ENCODE measurements at places on chromosomes 5 and 9. TPM values are rescaled to one million over a fixed set of nuclear protein-coding genes. Genes with fewer than 3 reads are reported as not detected.
A peak's percentile ranks its signal among the peaks of the same experiment; 100 is the strongest.

GRCh38 chr9:27151693-27152404 lies 42.8 kb downstream of the TEK start:
- H3K27ac ChIP-seq: peak overlapping the region; percentile 28
- H3K36me3 ChIP-seq: peaks cover 25% of the 10 kb centered on the region
- no peak for DNase-seq
- peaks cover 61% of the 10 kb centered on the region for H3K4me1 ChIP-seq

- no peak overlapping the region for H3K27ac ChIP-seq
- no peaks in the 10 kb centered on the region for H3K27me3 ChIP-seq
- no peaks in the 10 kb centered on the region for H3K36me3 ChIP-seq
- no peak for DNase-seq
These were observed 13.7 kb upstream of the PSMB7 start for GRCh38 chr9:124428751-124429529.

DNA sequence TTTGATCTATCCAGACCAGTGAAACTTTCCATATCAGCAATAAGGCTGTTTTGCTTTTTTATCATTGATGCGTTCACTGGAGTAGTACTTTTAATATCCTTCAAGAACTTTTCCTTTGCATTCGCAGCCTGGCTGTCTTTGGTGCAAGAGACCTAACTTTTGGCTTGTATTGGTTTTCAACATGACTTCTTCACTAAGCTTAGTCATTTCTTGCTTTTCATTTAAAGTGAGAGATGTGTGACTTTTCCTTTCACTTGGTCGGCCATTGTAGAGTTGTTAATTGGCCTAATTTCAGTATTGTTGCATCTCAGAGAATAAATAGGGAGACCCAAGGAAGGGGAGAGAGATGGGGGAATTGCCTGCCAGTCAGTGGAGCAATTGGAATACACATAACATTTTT lies 26.4 kb upstream of the CMYA5 start:
- H3K27me3 ChIP-seq: no peaks in the 10 kb centered on the region
- no peaks in the 10 kb centered on the region for H3K4me1 ChIP-seq
- peaks cover 13% of the 10 kb centered on the region for H3K36me3 ChIP-seq
- H3K4me3 ChIP-seq: no peak overlapping the region
- no peak overlapping the region for H3K27ac ChIP-seq
- no peak for DNase-seq

DNA sequence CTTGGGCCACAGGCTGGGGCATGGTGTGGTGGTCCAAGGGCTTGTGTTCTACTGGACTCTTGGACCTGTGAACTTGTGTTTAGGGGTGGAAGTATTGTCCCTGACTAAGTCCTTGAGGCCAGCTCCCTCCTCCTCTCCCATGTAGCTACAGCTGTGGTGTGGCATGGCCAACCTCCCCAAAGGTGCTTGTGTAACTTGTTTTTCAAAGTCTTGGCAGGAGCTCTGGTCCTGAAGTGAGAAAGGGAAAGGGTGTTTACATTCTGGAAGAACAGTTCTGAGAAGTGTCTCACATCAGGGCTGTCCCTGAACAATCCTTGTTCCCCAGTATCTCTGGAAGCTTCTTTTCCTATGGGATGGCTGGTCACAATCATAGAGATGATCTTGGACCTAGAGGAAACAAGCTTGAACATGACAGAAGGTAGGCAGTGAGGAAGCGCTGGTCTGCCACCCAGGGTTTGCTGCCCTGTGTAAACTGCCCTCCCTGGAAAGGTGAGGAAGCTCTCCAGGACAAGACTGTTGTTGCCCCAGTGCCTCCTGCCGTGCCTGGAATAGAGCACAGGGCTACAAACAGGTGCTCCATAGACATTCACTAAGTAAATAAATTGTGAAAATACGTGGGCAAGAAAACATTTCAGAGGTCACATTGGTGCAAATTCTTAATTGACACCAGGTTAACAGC lies 64.6 kb upstream of the KLF9 start:
- peaks cover 2% of the 10 kb centered on the region for H3K4me1 ChIP-seq
- H3K27me3 ChIP-seq: no peaks in the 10 kb centered on the region
- no peak overlapping the region for H3K4me3 ChIP-seq
- no peak for DNase-seq

DNA sequence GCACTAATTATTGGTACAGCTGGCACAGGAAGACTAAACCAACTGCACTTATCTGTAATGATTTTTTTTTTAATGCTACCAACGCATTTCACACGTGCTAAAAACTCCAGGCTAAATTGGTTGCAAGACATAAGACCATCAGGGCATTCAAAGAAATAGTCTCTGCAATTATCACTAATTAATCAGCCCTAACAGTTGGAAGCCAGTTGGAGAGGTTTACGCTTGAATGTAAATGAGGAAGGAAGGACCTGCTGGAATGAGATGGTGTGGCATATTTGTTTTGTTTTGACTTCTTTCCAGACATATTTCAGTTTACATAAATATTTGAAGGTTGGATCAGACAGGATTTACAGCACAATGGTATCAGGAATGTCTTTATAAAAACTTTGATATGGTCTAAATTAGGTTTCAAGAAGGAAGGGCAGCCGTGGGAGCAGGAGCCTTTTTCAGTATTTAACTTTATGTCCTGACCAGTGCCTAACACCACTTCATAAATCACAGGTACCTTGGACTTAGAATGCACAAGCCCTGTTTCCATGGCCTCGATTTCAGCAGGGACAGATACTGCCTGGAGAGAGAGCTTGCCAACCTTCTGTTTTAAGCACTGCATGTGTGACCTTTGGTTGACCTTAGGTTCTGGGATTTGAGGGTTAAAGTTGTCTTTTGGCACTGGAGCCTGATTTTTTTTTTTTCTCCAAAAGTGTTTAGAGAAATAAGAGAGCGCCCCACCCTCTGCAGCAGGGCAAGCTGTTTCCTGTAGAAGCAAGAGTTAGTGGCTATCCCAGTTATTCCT lies 199.8 kb upstream of the MAP3K1 start:
- H3K27me3 ChIP-seq: no peaks in the 10 kb centered on the region
- H3K4me3 ChIP-seq: no peak overlapping the region
- peaks cover 19% of the 10 kb centered on the region for H3K4me1 ChIP-seq
- no peaks in the 10 kb centered on the region for H3K36me3 ChIP-seq

DNA sequence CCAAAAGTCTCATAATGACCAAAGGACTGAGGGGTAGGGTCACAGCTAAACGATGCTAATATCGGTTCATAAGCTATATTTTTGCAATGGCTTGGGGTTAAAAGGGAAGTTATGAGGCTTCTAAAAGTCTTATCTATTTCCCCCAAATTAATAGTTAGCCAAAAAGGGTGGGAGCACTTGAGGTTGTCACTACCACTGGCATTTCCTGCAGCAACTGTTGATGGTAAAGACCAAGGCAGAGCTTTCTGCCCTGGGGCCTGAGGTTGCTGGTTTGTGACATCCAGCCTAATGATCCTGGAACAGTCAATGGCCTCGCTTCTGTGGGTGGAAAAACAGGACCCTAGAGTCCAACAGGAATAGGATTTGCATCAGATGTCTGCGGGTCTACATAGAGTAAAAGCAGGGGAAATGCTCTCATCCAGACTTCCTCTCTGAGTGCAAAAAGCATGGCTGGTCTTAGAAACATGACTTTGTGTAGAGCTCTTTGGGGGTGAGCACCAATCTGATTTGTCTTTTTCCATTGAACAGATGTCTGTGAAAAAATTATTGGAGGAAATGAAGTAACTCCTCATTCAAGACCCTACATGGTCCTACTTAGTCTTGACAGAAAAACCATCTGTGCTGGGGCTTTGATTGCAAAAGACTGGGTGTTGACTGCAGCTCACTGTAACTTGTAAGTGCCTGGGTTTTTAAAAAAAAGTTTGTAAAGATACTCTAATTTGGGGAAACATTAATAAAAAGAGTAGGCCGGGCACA lies 2.7 kb downstream of the GZMA start:
- H3K4me1 ChIP-seq: peaks cover 25% of the 10 kb centered on the region
- peaks cover 2% of the 10 kb centered on the region for H3K27me3 ChIP-seq
- no peak overlapping the region for H3K27ac ChIP-seq
- H3K4me3 ChIP-seq: no peak overlapping the region

DNA sequence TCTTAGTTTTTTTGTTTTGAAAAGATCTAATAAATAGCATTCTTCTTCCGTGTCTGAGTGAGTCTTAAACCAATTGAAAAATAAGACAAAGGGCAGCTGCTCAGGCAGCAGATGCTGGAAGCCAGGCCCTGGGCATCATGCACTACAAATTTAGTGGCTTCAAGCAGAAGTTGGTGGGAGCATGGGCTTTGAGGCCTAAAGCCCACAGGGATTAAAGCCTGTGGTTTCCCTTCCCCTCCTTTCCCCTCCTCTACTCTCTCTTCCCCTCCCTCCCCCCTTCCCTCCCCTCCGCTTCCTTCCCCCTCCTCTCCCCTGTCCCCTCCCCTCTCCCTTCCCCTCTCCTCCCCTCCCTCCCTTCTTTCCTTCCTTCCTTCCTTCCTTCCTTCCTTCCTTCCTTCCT lies 20.1 kb upstream of the KIF4B start:
- no peaks in the 10 kb centered on the region for H3K36me3 ChIP-seq
- DNase-seq: no peak
- H3K4me1 ChIP-seq: no peaks in the 10 kb centered on the region
- H3K27me3 ChIP-seq: peaks cover 2% of the 10 kb centered on the region

DNA sequence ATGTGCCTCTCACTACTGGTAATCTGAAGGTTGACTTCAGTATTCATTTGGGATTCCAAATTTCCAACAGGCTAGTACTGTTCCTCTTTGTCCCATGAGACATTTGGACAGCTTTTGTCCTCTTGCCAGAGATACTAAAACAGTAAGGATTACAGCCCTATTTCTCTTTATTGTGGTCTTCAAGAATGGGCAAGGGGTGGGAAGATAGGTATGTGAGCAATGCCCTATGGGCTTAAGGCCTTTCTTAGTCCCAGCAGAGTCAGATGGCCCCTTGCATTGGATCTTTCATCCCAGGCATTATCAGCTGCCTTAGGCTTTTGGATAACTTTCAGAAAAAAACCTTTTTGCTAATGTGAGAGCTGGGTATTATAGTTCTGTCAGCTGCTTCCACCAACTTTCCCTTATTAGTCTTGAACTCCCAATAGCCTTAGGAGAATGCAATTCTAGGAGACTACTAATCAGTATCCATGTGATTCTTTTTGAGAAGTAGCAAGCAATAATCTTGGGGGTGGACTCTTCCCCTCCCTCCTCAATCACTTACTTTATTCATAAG lies 361.1 kb upstream of the NUDT12 start:
- DNase-seq: no peak
- H3K27ac ChIP-seq: no peak overlapping the region
- no peaks in the 10 kb centered on the region for H3K36me3 ChIP-seq
- no peak overlapping the region for H3K4me3 ChIP-seq
- H3K4me1 ChIP-seq: no peaks in the 10 kb centered on the region

GRCh38 chr9:127305838-127306226 lies 41.3 kb downstream of the GARNL3 start:
- no peaks in the 10 kb centered on the region for H3K27me3 ChIP-seq
- H3K4me3 ChIP-seq: no peak overlapping the region
- no peaks in the 10 kb centered on the region for H3K4me1 ChIP-seq
- H3K27ac ChIP-seq: no peak overlapping the region
- H3K36me3 ChIP-seq: no peaks in the 10 kb centered on the region
- no peak for DNase-seq

DNA sequence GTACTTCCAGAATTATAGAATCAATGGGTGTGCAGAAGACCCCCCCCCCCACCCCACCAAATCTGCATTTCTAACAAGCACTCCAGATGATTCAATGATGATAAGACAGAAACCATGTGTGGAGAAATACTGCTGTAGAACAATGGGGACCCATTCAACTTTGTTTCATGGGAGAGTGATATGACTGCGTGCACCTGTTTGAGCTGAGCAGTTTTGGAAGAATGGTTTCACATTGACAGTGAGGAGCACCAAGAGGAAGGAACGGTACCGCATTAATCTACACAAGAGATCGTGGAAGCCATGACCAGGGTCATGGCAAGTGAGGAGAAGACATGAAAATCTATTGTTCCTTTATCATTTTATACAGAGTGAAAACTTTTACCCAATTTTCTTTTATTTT lies 202.7 kb downstream of the CD180 start:
- H3K4me3 ChIP-seq: no peak overlapping the region
- DNase-seq: no peak
- peaks cover 2% of the 10 kb centered on the region for H3K27me3 ChIP-seq
- H3K4me1 ChIP-seq: peaks cover 20% of the 10 kb centered on the region

- no peaks in the 10 kb centered on the region for H3K36me3 ChIP-seq
- H3K4me1 ChIP-seq: peaks cover 15% of the 10 kb centered on the region
- H3K4me3 ChIP-seq: no peak overlapping the region
- H3K27me3 ChIP-seq: no peaks in the 10 kb centered on the region
These were observed 58.0 kb upstream of the CEMIP2 start for GRCh38 chr9:71826279-71826678.

DNA sequence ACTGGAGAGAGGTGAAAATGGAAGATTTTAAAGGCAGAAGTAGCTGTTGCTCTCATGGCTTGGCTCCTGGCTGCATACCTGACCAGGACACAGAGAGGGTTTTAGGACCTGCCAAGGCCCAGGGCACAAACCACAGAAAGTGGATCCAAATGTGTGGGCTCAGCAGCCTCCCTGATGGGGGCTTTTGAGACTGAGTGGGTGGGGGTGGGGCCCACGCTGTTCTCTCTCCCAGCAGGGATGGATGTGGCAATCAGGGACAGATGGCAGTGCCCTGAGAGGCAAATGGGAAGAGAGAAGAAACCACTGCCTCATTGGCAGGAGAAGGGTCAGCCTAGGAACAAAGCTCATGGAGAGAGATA lies 34.9 kb upstream of the TIFAB start:
- H3K4me1 ChIP-seq: peaks cover 12% of the 10 kb centered on the region
- no peak for DNase-seq
- peaks cover 37% of the 10 kb centered on the region for H3K27me3 ChIP-seq
- peak overlapping the region; percentile 74 for H3K27ac ChIP-seq
- peaks cover 4% of the 10 kb centered on the region for H3K36me3 ChIP-seq
- H3K4me3 ChIP-seq: no peak overlapping the region

DNA sequence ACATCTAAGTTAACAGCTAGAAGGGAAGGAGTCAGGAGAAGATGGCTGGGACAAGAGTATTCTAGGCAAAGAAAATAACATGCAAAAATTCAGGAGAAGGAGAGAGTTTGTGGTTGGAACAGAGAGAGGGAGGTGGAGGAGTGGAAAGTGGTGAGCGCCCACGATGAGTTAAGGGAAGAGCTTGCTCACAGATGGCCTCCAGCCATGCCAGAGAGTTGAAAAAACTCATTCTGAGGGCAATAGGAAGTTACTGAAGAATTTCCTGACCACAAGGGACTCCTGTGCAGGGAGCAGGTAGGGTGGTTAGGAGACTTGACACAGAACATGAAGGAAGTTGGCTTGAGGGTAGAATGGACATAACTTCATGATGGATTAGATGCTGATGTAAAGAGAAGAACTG lies 159.7 kb downstream of the DOCK2 start:
- no peaks in the 10 kb centered on the region for H3K36me3 ChIP-seq
- H3K27me3 ChIP-seq: no peaks in the 10 kb centered on the region
- no peak overlapping the region for H3K27ac ChIP-seq
- no peak overlapping the region for H3K4me3 ChIP-seq
- no peaks in the 10 kb centered on the region for H3K4me1 ChIP-seq

GRCh38 chr5:67453111-67453905 lies 256.7 kb upstream of the CD180 start:
- H3K4me1 ChIP-seq: no peaks in the 10 kb centered on the region
- no peaks in the 10 kb centered on the region for H3K27me3 ChIP-seq
- H3K4me3 ChIP-seq: no peak overlapping the region
- H3K27ac ChIP-seq: no peak overlapping the region

The CCL19 gene
- total RNA-seq: not detected

The ACSL6 gene
- total RNA-seq: 0.80 TPM

The SLC4A9 gene
- total RNA-seq: 0.23 TPM
